ENCODE measurements at places on chromosomes 4 and X.
A peak's percentile ranks its signal among the peaks of the same experiment; 100 is the strongest.

DNA sequence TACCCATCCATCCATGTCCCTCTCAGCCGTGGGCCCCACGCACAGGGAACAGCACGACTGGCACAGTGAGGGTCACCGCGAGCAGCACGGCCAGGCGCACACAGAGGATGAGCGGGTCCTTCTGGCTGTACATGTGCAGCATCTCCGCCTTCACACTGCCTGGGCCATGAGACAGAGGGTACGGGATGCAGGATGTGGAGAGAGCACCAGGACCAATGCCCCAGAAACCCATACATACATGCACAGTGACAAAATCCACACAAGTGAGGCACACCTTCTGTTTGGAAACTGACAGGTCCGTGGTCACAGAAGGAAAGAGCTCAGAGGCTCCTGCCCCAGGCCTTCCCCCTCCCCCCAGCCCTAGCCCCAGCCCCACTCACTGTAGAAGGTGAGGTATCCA, 9.5 kb downstream of the SLC38A5 start:
- DNase-seq: no peak

DNA sequence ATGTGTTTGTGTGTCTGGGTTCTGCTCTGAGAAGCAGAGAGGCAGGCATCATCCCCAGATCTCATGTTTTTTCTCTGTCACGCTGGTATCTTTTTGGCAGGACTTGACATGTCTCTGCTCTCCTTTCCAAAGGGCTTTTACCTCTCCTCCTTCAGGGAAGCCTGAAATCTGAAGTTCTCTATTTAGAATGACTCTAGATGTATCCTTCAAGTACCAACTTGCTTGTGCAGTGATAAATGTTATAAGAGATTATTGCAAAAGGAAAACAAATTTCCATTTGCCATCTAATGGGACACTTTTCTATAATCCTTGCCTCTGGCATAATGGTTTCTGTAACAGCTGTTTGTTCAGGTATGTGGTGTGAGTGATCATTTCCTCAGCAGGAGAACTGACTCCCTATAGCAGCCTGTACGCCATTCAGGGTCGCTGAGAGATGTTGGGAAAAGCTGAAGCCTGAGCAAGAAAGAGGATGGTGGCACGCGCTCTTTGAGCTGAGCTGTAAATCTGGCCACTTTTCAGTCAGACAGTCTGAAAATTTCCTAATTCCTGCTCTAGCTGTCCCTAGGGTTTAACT, 72.5 kb downstream of the CNGA2 start:
- DNase-seq: no peak

DNA sequence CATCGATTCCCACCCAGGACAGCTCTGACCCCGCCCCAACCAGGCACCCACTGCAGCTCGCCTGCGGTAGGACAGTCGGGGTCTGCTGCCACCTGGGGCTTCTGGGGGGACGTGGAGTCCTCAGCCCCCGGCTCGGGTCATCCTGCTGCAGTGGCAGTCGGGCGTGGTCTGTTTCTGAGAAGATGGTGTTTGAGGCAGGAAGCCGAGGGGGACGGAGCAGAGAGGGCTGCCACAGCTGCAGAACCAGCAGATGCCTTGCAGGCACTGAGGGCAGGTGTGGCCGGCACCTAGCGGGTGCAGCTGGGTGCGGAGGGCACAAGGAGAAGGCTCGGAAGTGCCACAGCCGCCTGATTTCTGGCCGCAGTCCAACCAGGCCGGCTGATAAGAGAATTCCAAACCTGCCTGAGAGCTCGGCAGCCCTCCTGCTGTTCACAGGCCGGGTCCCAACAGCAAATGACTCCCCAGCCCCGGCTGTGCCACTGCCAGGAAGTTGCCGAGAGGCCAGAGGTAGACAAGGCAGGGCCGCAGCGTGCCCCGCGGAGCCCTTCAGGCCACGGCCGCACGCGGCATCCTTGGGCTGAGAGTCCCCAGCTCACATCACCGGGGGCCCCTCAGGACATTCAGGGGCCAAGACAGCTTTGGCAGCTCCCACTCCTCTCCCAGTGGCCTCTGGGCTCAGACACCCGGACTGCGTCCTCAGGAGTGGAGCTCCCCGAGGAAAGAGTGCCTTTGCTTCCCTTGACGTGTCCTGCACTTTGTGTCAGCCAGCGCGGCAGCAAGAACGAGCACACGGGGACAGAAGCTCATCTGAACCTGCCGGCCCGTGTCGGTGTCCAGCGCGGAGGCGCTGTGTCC, 9.4 kb upstream of the CPLX1 start:
- peak; percentile 50 for DNase-seq

- peak; percentile 3 for DNase-seq
Measured at GRCh38 chr4:44326741-44327140, 121.9 kb downstream of the KCTD8 start.

DNA sequence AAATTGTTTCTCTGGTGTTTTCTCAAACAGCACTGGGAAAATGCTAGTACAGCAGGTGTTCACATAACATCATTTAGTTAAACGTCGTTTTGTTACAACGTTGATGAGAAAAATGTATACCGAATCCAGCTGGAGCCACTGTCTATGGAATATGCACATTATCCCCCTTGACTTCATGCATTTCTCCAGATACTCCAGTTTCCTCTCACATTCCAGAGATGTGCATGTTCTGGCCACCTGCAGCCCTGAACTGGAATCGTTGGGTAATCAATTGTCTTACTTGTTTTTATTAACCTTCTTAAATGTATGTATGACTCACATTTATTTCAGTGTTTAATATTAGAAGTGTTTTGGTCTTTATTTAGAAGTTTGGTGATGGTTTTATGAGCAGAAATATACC, 18.4 kb upstream of the ODAM start:
- no peak for DNase-seq

DNA sequence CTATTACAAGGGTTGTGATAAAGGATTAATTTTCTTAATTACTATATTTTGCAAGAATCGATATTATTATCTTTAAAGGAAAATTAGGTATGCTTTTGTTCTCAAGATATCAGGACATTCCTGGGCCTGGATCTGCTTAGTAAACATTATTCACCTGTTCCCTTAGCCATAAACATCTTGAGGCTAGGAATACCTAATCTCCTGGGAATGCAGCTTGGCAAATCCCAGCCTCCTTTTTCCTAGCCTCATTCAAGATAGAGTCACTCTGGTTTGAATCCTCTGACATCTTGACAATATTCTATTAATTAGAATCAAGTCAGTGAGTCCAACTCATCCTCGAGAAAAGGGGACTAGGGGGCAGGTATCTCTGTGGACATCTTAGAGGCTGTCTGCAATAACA, 327.1 kb downstream of the STIM2 start:
- no peak for DNase-seq
